ENCODE measurements at places on chromosomes 16 and 17.

- no peak for DNase-seq
Observed at GRCh38 chr17:2011411-2012371, 13.4 kb downstream of the RTN4RL1 start.

GRCh38 chr16:67961551-67961957 is 6.9 kb downstream of the SLC12A4 start:
- no peak for DNase-seq

GRCh38 chr16:57760357-57761160 is 25.0 kb downstream of the KATNB1 start:
- DNase-seq = no peak

GRCh38 chr16:30996324-30996984 is 11.4 kb downstream of the HSD3B7 start:
- DNase-seq = no peak

DNA sequence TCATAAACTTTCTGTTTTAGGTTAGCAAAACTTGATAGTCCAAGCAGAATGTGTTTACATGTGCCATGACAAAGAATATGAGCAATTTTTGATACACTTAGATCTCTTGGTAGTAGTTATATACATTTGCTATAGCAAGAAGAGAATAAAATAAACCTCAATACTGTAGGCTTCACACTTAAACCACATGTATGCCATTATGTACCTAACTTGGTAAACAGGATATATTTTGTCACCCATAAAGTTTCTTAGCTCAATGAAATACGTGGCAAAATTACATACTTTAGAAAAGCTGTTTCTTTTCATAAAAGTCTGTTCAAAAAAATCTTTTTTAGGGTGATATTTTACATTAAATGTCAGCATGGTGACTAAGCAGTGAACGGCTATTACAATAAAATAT is 184.7 kb downstream of the MYO1D start:
- no peak for DNase-seq

Measured in stimulated activated CD8-positive, alpha-beta memory T cell treated with anti-CD3 and anti-CD28 coated beads, Interleukin-15, amount 100 ng/mL, for 24 hours (primary cell).